ENCODE measurements at places on chromosomes 1 and 21.
A peak's percentile ranks its signal among the peaks of the same experiment; 100 is the strongest.

- DNase-seq, result no peak
Observed at GRCh38 chr1:198915327-198916231, 276.7 kb downstream of the PTPRC start.

- no peak for DNase-seq
Observed at GRCh38 chr1:57518496-57518895, 94.6 kb upstream of the DAB1 start.

DNA sequence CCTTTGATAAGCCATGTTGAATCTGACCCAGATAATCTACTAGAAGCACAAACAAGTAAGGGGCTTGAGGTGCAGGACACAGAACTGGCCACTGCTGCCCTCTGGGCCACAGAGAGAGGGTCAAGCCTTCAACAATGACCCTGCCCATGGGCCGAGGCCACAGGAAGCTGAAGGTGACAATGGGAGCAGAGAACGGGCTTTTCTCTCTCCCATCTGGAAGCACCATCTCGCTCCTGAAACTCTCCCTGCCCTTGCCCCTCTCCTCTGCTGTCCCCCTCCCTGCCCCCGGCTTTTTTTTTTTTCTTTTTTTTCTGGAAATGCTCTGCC is 133.1 kb upstream of the DUSP10 start:
- no peak for DNase-seq

DNA sequence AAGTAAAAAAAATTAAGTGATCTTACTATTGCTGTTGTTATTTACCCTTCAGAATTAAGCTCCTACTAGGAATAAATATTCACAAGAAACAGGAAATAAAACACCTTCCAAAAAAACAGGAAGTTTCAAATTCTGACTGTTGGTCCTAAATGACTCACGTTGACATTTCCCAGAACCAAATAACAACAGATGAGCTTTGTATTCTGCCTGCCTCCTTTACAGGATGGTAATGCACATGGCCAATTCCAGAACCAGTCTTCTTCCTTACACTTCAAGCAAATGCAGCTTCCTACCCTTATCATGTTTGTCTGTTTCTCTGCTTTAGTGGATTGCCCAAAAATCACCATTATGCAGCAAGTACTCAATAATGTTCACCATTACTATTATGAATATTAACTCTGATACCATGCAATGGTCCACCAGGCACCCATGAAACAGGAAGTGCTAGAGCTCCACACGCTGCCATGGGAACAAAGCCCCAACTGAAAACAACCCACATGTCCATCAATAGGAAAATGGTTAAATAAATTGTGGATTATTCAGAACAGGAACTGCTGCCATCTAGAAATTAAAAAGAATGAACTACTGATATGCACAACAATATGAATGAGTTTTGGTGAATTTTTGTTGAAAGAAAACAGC is 8.9 kb downstream of the CASP9 start:
- DNase-seq, result no peak

- no peak for DNase-seq
Observed at GRCh38 chr1:5156416-5157120, 502.2 kb downstream of the AJAP1 start.

DNA sequence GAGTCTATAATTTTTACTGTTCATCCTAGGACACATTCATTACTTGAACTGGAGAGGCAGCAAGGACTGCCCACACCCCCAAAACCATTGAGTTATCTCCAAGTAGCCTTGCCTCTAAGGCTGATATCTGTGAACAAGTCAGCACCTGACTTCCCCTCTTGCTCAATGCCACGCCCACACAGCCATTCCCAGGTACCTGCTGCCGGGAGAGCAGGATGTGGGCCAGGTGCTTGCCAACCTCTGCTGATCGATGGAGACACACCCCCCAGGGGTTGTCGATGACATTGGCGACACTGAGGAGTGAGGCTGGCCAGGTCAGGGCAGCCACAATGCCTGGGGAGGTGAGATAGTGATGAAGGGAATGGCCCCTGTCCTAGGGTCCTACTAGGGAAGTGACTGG is 60.1 kb downstream of the TMCO4 start:
- no peak for DNase-seq

DNA sequence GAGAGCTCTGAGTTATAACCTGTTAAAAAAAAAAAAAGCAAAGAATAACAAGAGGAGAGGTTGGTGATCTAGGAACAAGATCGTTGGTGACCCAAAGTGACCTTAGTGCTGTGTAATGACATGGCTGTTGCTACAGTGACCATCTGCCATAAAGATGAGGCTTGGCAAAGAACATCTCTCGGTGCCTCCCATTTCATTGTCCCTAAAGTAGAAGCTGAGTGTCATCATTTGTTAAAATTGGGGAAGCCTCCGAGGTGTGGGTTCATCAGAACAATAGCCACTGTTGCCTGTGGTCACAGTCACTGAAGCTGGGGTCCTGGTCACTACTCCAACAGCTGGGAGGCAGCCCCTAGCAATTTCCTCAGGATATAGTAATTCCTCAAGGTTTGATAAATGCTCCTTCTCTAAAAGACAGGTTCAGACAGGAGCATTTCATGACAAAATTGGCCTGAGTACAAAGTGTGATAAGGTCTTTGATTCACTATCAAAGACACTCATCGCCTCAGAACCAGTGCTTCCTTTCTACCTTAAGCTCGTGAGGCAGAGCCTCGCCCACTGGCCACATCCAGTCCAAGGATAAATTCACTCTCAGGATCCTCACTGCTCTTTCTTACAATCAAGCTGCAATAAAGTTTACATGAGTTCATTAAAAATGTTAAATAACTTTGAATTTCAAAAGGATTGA is 81.9 kb upstream of the RGS2 start:
- no peak for DNase-seq

GRCh38 chr1:204846546-204846945 is 24.1 kb upstream of the NFASC start:
- no peak for DNase-seq

GRCh38 chr1:203479646-203480045 is 4.0 kb downstream of the PRELP start:
- DNase-seq, result no peak

- DNase-seq, result no peak
Observed at GRCh38 chr1:218614031-218614430, 268.9 kb downstream of the TGFB2 start.

- DNase-seq, result no peak
Observed at GRCh38 chr1:152907686-152908601, at the start of gene IVL. Gene IVL (plus strand): TSS chr1:152908546. CDS start chr1:152909798, 1,252 bp downstream.

- peak; percentile 69 for DNase-seq
Observed at GRCh38 chr1:6603915-6604558, 1.4 kb upstream of the KLHL21 start.

DNA sequence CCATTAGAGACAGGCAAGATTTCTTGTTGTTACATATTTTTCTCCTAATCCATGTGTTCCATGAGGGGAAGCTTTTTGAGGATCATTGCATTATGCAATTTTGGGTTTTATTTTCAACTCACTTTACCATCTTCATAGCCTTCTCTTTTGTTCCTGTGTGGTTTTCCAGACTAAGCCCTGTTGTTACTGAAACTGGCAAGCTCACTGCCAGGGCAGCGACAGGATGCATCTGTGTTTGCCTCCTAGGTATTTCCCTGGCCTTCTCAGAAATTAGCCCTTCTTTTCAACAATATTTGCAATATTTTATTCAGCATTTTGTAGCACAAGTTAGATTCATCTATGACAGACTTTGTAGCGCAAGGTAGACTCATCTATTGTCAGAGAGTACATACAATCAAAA is 134.2 kb upstream of the CYYR1 start:
- DNase-seq, result no peak
